Activated CD4-positive, alpha-beta T cell treated with anti-CD3 and anti-CD28 coated beads for 48 hours (primary cell): ENCODE measurements at places on chromosomes 13 and 19.

DNA sequence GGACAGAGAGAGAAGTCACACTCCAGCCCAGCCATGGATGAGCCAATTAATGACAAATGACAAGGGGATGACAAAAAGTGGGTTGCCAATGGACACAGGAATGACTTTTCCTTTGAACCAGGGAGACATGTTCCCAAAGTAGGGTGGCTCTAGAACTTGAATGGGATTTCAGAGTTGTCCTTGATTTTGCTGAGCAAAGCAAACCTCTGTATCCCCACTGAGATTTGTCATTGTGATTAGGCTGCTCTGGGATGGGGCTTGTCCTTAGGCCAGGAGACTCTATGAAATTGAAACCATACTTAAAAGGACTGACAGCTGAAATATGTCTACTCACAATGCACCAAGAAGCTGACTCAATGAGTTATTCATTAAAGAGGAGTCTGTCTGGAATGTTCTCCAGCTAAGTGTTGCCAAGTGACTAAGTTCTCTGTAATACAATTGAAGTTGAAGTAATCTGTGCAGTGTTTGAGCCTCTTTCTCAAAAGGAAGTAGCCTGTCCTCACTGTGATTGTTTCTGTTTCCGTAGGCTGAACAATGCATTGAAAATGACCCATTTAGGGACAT is 69.0 kb upstream of the PCDH9 start:
- DNase-seq, result no peak

DNA sequence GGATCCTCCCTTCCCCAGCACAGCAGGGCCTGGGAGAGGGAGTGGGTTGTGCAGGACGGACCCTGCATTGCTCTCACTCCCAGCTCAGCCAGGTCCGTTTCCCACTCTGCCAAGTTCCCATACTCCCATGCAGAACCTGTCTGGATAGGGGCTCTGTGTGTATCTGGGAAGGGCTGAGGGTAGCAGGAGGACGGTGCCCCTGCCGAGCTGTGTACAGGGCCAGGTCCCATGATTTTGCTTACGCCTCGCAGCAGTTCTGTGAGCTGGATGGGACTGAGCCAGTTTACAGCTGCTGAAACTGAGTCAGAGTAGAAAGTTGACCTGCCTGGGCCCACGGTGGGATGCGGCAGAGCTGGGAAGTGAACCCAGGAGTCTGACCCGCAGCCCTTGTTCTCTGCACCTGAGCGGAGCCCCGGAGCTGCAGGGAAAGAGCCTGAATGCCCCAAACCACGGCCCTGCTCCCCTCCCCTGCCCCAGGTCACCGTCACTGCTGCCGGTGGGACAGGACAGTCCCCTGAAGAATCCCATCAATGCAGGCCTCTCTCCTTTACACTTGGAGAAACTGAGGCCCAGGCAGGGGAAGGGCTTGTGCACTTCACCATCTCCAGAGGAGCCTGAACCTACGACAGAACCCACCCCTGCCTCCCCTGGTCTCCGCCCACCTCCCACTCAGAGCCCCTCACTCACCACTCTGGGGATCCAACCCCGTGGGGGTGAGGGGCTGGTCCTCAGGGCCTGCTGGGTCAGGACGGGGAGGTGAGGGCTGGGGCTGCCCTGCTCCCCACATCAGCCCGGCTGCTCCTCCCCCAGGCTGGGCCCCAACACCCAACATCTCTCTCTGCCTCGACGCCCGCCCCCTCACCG is 3.5 kb downstream of the LILRB5 start:
- DNase-seq, result no peak

- no peak for DNase-seq
These were observed 20.8 kb upstream of the PTPRS start for GRCh38 chr19:5361407-5361806.

- no peak for DNase-seq
These were observed 3.0 kb downstream of the URI1 start for GRCh38 chr19:29945017-29945416.

DNA sequence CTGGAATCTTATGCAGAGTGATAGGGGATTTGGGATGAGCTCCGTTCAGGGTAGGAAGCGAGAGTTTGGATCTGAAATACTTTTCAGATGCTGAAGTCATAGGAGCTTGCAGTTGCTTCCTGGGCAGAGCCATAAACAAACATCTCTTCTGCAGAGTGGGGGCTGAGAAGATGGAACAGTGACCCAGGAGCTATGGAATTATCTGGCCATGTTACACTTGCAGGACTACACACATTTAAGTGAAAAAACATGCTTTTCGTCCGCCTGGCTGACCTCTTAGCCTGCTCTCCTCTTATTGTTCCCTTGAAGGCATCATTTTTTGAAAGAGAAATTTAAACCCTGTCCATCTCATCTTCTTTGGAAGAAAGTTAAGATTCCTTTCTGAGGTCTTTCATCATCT is 40.7 kb downstream of the PSG11 start:
- no peak for DNase-seq

- no peak for DNase-seq
These were observed 64.5 kb upstream of the WDFY2 start for GRCh38 chr13:51519771-51520216.

DNA sequence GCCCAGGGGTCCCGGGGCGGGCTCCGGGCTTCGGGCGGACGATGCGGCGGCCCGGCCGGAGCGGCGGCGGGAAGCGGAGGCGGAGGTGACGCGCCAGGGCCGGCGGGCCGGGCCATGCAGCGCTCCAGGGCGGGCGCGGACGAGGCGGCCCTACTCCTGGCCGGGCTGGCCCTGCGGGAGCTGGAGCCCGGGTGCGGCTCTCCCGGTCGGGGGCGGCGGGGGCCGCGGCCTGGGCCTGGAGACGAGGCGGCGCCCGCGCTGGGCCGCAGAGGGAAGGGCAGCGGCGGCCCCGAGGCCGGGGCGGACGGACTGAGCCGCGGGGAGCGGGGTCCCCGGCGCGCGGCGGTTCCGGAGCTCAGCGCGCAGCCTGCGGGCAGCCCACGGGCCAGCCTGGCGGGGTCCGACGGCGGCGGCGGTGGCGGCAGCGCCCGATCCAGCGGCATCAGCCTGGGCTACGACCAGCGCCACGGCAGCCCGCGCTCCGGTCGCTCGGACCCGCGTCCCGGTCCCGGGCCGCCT is 362 bp downstream of the WTIP start:
- DNase-seq, result no peak

DNA sequence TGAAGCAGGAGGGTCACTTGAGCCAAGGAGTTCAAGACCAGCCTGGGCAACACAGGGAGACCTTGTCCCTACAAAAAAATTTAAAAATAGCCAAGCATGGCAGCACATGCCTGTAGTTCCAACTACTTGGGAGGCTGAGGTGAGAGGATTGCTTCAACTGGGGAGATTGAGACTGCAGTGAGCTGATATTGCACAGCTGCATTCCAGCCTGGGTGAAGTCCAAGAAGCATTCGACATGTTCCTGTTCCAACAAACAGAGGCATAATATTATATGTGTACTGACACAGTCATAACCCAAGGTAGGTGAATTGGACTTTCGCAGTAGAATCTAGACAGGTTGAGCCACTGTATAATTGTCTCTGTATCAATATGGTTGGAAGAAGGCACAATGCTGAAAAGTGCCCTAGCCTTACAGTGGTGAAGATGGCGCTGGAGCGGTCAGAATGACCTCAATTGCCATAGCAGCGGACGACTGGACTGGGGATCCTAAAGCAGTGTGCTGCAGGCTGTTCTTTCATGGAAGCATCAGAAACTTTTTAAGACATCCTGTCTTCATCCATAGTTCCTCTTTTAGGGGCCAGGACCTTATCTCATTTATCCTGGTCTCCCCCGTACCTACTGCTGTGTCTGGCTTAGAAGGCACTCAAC is 112.0 kb upstream of the CLDN10 start:
- DNase-seq, result no peak

GRCh38 chr13:47932950-47933923 is 67.8 kb downstream of the SUCLA2 start:
- DNase-seq, result no peak

DNA sequence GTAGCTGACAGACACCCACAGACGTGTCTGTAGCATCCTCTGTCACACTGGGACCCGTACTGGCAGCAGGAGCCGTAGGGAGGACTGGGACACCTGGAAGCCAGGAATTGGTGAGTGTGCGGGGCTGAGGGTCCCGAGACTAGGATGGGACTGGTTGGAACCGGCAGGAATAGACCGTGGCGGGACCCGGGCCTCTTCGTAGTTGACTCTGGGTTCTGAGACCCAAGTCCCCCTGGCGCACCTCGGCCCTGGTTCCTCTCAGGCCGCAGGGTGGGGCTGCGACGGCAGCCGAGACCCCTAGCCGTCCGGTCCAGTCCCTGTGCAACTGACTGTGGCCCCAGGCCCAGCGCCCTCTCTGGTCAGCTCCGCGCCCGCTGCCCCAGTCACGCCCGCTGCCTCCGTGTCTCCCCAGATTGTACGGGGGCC is 64.7 kb downstream of the ZNF823 start:
- no peak for DNase-seq

DNA sequence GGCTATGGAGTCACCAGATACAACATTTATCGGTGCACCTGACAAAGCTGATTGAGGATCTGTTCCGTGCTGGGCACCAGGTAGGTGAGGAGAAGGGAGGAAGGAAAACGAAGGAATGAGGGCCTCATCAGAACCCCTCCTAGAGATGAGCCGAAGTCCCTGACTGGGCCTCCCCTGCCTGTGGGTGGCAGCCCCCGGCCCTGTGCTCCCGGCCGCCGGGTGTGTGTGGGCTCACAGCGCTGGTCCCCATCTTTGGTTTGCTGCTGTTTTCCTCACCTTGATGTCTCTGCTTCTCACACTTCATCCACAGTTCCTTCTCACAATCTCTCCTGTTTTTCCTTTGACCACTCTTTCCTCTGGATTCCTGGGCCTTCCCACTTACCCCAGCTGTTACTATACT is 32.8 kb downstream of the TMED1 start:
- no peak for DNase-seq

DNA sequence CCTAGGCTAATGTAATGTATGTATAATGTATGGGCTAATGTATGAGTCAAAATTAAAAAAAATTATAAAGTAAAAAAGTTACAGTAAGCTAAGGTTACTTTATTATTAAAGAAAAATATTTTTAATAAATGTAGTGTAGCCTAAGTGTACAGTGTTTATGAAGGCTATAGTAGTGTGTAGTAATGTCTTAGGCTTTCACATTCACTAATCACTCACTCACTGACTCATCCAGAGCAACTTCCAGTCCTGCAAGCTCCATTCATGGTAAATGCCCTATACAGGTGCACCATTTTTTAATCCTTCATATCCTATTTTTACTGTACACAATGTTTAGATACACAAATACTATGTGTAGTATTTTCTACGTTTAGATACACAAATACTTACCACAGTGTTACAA is 1.8 kb upstream of the TMEM272 start:
- DNase-seq, result no peak

GRCh38 chr19:10419646-10420443 is 493 bp upstream of the PDE4A start:
- peak; percentile 62 for DNase-seq

- DNase-seq, result peak; percentile 20
These were observed 102.8 kb downstream of the KATNAL1 start for GRCh38 chr13:30204564-30204963.
